CMK (cell line): ENCODE measurements at places on chromosomes 12 and 14.

GRCh38 chr12:1890810-1891209, 27.6 kb downstream of the CACNA2D4 start:
- DNase-seq = no peak

DNA sequence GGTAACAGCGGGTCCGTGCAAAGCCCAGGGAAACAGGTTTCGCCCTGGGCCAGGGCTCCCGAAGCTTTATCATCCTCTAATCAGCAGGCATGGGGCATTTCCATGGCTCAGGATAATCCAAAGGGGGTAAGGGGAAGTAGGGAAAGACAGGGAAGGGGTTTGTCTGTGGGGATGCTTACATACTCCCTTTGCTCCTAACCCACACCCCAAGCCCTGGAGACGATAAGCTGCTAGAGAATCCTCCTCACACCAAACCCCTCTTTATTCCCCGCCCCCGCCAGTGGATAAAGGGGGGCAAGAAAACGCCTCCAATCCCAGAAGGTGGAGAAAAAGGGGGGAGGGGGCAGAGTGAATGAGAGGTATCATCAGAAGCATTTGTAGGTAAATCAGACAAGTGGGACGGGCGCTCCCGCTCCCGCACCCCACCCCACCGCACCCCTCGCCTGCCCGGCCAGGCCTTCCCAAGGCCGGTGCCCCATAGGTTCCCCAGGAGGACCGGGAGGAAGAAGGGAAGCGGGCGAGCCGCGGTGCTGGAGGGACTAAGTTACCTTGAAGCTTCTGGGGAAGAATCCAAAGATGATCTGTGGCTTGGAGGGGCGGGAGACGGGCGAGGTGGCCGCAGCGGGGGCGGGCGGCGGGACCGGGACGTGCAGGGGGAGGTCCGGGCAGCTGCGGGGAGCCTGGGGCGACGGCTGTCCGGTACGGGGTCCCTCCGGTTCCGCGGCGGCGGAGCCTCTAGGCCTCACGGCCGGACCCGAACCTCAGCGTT, 762 bp downstream of the PPP2R5E start:
- no peak for DNase-seq

GRCh38 chr12:120534703-120535655, 823 bp downstream of the RNF10 start:
- DNase-seq = peak; percentile 18

- DNase-seq = no peak
Observed at GRCh38 chr14:100698666-100699448, 27.8 kb upstream of the DLK1 start.

DNA sequence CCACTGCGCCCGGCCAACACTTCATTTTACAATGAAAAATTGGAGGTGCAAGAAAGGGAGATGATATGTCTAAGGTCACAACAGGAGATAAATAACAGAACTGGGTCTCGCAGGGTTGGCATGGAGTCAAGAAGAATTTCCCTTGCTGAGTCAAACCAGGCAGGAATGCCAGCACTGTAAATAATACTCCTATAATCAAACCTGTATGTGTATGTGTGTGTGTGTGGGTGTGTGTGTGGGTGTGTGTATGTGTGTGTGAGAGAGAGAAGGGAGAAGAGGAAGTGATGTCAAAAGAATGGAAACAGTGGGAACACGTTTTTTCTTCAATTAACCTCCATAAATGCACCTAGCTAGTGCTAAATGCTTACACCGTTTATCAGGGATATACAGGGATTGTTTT, 70.4 kb downstream of the TMEM116 start:
- no peak for DNase-seq

DNA sequence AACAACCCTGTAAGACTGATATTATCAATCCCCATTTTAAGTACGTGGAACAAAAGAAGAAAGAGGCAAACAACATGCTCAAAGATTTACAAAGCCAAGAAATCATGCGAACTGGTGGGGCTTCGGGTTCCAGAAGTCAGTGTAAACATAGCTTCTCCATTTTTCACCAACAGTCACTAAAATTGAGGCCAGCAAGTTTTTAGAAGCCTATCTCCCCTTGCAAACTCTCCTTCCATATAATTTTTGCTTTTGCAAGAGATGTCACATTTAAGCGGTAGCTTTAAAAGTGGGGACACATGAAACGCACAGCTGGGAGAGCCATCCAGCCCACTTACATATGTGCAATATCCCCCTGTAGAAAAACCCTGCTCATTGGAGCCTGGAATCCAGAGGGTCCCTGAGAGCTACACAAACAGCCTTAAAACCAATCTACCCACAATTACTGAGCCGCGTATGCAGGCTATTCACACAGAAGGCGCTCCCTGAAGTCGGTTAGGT, 797 bp downstream of the SLC11A2 start:
- no peak for DNase-seq

DNA sequence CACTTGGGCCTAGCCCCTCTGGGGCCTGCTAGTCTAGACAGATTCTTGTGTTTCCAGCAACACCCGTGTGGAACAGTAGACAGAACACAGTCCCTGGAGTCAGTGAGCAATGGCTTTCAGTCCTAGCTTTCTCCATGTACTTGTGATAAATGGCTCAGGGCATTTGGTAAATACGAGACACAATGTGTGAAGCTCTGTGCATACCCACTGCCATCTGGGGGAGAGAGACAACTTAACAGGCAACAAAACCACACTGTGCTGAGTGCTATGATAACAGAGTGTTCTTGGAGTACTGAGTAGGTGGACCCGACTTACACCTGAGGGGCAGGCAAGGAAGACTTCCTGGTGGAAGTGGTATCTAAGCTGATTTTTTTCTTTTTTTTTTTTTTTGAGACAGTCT, 86.3 kb upstream of the TBX3 start:
- DNase-seq = no peak
